NCI-H1092 (cell line): ENCODE measurements at places on chromosomes 1 and 21.

DNA sequence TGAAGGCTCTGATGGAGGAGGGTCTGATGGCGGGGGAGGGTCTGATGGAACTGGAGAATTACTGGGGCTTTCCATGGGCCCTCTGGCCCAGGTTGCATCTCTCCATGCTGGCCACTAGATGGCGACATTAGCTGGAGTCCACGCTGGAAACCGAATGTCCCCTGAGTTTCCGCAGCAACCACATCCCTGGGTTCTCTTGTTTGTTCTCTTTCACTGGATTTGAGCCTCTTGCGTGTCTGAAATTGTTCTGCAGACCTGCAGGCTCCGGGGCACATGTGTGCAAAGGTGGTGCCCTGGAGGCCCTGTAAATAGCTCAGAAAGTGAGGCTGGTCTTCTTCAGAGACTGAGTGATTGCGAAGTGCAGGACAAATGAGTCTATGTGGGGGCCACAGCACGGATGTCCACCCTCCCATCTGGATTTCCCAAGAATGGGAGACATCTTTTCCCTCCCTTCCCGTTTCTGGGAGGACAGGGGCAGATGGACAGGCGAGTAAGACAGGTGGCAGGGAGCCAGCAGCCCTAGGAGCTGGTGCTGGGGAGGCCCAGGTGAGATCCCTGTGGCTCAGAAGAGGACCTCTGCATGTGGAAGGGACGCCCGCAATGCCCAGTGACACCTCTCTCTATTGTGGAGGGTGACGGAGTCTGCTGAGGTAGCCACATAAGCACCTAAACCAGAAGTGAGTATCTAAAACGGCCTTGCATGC lies 73.2 kb upstream of the ABCG1 start:
- peak; percentile 79 for DNase-seq

DNA sequence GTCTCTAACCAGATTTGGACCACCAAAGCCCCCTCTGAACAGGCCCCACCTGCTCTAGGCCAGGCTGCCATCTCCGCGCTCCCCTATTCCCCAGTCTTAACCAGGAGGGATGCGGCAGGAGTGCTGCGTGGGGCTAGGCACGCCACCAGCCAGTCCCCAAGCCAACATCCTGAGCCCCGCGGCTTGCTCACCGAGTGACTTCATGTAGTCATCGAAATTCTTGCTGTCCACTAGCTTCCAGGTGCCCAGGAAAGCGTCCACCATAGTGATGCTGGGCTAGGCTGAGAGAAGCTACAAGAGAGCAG lies 173 bp downstream of the FABP3 start:
- DNase-seq: no peak

DNA sequence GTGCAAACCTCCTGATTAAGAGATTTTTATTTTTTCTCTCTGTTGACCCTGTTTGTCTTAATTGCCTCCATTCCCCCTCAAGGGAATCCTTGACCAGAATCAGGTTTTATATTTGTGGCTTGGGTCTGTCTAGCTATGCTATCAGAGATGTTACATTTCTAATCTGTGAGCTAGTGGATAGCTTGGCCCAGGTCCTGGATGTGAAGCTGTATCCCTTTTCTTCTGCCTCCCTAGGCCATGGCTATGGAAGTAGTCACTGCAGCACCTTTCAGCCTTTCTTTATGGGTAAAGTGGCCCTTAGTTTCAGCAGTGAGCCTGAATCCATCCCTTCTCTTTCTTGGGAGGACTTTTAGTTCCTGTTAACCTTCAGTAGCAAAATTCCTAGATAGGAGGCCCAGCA lies 17.0 kb upstream of the ANGEL2 start:
- no peak for DNase-seq

GRCh38 chr1:45911634-45912033 lies 108.2 kb downstream of the MAST2 start:
- DNase-seq: no peak

- no peak for DNase-seq
Measured at GRCh38 chr1:30232288-30232899, 491.0 kb downstream of the MATN1 start.

- DNase-seq: no peak
Measured at GRCh38 chr1:65827346-65827745, 34.7 kb downstream of the PDE4B start.

- no peak for DNase-seq
Measured at GRCh38 chr1:204282761-204283221, 69.0 kb upstream of the GOLT1A start.

GRCh38 chr1:45658171-45658570 lies 28.2 kb downstream of the GPBP1L1 start:
- DNase-seq: no peak

DNA sequence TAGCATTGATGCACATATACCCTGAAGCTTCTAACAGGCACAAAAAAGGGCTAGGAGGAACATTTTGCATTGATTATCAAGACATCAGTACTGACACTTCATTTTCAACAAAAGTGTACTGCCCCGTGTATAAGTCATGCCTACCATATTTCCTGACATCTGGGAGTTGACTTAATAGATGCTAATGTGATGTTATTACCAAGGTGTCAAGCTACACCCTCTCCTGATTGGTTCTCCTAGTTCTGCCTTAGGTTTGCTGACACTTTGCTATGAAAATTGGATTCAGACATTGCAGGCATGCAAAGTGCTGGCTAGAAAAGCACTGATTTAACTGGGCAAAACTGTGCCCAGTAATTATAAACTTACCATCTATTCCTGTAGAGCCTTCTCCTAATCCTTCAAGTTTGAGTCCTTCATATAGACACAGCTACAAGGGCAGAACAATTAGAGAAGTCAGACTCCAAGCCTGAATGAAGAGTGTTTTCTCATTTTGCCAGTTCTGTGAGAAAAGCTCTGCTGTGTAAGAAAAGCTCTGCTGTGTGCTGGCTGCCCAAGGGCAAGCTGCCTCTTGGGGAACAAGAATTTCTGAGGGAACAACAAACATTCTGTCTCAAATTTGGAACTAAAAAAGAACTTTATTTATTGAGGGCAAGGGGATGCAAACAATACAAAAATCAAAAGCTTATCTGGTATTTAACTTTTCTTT lies 11.2 kb downstream of the S100A10 start:
- no peak for DNase-seq
